ENCODE measurements at places on chromosomes 11 and 22.
A peak's percentile ranks its signal among the peaks of the same experiment; 100 is the strongest.

DNA sequence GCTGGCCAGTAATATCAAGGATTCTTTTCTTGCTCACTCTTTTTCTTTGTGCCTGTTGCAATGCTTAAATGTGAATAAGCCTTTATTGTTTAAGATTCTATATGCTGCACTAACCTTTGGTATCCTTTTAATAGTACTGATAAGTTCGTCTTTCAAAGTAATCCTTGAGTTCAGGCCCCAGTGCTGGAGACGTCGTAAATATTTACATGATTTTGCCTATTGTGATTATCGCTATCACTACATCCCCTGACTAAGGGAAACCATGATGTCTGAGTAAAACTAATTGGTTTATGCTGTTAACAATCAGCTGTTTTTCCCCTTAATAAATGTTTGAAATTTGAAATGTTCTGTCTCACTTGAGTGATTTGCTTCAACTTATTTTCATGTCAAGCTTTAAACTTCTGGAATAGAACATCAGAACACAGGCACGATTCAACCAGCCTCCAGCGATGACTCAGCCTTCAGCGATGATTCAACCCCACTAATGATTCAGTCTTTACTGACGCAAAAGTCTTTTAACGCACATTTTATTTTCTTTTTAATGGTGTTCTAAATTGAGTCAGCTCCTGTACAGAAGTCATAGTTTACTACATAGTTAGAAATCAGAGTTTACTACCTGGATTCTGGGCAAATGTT, 3.9 kb downstream of the HTATIP2 start:
- DNase-seq, result no peak

DNA sequence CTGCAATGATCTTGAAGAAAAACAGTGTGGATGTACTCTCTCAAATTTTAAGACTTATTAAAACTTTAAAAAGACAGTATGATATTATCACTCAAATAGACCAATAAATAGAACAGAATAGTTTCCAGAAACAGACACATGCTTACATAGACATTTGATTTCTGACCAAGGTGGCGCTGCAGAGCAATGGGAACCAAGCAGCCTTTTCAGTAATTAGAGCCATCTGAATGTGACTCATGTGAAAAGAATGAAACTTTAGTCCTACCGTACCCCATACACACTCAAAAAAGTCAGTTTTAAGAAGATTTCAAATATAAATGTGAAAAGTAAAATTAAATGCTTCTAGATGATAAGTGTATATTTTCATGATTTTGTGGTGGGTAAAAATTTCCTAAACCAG, 74.2 kb upstream of the MS4A8 start:
- peak; percentile 50 for DNase-seq

DNA sequence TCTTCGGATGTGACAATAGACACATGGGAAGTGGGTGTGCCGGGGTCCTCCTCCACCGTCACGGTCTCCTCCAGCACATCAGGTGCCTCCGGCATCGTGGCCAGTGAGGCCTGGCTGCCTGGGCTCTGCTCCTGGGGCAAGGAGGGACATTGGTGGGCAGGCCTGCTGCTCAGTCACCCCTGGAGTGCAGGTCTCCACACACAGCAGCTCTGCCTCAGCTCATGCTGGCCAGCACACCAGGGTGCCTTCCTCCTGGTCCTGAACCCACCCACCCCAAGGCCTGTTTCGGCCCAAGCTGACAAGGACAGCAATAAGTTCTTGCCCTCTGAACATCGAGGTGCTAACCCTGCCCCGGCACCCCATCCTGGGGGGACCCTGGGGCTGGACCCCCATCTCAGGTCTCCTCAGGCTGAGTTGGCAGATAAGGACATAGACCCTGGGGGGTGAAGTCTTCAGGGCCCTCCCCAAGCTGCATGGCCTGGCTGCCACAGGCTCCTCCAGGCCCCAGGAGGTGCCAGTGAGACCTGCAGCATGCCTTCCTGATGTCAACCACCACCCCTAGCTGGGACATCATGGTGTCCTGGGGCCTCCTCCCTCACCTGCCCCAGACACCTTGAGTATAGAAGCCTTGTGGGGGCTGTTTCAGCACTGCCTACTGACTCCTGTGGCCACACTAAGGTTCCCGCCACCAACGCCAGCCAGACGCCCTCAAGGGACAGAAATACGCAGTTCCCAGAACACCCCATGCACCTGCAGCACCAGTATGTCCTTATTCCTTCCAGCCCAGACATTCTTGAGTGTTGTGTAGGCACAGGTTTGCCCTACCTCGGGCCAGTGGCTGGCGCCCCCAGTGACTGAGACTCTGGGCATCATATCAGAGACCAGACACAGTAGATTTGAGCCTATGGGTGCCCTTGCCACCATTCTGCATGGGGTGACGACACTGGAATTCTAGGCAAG, 34.4 kb downstream of the ARVCF start:
- no peak for DNase-seq

GRCh38 chr11:38423042-38423441, 1825.0 kb upstream of the RAG2 start:
- no peak for DNase-seq

DNA sequence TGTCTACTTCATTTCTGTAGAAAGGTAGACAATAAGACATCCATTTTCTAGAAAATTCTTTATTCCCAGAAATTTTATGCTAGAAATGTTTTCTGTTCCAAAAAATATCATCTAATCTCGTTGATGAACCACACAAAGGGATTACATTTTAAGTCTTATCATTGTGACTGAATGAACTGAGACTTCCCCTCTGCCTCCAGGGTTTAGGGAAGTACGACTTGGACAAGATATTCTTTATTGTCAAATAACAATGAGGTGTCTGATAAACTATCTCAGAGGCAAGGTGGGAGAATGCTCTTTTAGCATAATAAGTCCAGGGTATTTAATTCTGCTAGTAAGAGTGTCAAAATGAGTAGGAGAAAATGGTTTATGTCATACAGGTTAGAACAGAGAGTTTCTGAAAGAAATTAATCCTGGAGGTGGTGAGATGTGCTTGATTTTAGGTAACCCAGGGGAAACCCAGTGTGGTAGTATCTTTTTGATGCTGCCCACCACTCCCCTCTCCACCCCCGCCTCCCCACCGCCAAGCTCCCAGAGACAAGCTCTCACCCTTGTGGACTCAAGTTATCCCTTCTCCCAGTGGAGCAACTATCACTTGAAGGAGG, 100.6 kb downstream of the CD44 start:
- no peak for DNase-seq

DNA sequence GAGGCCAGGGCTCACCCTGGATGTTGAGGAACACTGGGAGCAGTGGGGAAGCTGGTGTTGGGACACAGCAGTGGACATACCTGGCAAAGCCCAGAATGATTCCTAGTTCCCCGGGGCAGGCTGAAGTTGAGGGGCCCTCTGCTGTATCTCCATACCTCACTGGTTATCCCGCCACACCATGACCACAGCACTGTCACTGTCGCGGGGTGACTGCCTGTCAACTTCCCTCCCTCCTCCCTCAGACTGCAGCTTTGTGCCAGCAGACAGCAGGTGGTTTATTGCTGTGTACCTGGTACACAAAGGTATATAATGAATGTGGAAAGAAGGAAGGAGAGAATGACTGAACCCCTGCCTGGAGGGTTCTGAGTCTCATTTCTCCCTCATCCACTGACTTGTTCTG, 318.7 kb downstream of the TMEM135 start:
- no peak for DNase-seq

Data from WTC11 (cell line).